NT2/D1 (cell line): ENCODE measurements at places on chromosomes 16 and 17.

DNA sequence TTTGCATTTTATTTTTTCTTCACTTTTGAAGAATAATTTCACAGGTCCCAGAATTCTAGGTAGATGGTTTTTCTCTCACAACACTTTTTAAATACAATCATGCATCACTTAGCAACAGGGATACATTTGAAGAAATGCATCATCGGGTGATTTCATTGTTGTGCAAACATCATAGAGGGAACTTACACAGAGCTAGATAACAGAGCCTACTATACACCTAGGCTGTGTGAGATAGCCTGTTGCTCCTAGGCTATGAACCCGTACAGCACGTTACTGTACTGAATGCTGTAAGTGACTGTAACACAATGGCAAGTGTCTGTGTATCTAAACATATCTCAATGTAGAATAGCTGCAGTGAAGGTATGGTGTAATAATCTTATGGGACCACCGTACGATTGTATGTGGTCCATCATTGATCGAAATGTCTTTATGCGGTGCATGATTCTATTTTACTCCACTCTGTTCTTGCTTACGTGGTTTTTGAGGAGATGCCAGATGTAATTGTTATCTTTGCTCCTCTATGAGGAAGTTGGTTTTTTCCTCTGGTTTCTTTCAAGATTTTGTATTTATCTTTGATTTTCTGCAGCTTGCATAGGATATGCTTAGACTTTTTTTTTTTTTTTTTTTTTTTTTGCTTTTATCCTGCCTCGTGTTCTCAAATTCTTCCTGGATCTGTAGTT lies 35.5 kb upstream of the TMEM92 start:
- no peak for DNase-seq

DNA sequence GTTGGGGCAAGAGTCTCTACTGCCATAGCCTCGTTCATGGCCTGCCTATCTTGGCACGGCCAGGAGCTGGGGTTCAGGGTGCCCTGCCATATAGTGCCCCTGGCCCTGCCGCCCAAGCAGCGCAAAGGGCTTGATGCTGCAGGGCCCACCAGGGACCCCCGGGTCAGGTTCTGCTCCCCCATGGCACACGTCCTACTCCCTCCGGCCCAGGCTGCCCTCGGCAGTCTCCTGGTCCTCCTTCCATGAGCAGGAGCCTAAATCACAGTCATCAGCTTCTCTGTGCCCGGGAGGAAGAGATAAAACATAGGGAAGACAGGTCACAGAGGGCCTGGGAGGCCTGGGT lies 55.9 kb upstream of the MTSS2 start:
- DNase-seq: no peak

GRCh38 chr17:38428643-38429371 lies 543 bp downstream of the ARHGAP23 start:
- DNase-seq: no peak

DNA sequence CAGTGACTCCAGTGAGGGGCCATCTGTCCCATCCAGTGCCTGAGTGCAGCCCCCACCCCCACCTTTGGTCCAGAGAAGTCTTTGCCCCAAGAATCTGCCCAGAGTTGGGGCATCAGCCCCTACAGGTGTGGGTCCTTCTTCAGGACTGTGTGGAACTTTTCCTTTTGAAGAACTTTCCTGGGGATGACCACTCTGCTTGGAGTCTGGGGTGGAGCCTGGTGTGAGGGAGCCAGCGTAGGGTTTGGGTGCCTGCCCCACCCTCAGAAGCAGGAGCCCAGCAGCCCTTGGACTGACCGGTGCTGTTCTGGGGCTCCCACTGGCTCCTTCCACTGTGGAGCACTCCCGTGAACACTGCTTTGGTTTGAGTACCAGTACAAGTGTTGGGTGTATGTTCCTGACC lies 19.3 kb downstream of the MPRIP start:
- DNase-seq: no peak

DNA sequence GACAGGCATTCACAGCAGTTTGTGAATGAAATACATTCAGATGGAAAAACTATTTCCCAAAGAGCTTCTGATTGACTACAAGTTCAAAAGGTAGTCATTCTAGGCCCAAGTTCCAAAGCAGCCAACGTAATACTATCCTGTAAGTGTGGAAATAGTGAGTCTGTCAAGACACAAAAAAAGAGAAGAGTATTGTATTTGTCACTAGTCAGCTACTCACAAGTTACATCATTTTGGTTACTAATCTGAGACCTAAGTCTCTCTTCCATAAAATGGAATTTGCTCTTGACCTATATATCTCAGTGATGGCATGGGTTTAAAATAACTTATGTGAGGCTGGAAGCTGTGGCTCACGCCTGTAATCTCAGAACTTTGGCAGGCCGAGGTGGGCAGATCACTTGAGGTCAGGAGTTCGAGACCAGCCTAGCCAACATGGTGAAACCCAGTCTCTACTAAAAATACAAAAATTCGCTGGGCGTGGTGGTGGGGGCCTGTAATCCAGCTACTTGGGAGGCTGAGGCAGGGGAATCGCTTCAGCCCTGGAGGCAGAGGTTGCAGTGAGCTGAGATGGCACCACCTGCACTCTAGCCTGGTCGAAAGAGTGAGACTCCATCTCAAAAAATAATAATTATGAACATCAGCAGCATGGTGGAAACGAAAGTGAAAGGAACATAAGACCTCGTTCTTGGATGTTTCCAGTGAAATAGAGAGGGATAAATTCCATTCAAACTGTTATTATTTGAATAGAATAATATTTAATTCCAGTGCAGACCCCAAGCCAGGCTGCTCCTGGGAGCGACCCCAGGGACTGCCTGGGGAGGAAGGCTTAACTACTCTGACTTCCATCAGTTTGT lies 2.9 kb downstream of the CMC2 start:
- no peak for DNase-seq

DNA sequence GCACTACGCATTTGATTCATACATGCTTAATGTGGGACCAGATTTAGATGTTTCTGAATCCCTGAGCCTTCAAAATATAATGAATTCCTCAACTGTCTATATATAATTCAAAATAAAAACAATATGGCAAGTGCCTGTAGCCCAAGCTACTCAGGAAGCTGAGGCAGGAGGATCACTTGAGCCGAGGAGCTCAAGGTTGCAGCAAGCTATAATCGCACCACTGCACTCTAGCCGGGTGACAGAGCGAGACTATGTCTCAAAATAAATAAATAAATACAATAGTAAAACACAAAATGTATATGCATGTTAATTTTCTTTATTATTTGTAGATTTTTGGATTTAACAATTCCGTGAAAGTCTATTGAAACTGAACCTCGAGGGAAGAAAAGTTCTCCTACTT lies 50.6 kb upstream of the IRX6 start:
- DNase-seq: no peak

GRCh38 chr17:77297693-77298666 lies 157.2 kb downstream of the SEC14L1 start:
- no peak for DNase-seq

GRCh38 chr16:25143928-25144327 lies 32.4 kb downstream of the LCMT1 start:
- no peak for DNase-seq

DNA sequence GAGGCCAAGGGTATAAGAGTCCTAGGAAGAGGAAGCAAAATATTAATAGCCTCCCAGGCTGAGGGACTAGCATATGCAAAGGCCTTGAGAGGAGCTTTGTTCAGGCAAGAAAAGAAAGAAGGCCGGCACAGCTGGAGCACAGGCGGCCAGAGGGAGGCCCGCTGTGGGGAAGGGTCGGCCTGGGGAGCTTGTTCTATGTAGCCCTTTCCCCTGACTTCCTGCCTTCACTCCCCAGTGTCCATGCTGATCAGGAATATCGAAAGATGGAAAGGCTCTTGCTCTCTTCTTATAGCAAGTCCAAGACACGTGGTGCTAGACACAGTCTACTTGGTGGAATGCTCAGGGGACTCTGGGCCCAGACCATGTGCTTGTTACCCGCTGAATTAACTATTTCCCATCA lies 27.4 kb upstream of the HAS3 start:
- peak; percentile 54 for DNase-seq

DNA sequence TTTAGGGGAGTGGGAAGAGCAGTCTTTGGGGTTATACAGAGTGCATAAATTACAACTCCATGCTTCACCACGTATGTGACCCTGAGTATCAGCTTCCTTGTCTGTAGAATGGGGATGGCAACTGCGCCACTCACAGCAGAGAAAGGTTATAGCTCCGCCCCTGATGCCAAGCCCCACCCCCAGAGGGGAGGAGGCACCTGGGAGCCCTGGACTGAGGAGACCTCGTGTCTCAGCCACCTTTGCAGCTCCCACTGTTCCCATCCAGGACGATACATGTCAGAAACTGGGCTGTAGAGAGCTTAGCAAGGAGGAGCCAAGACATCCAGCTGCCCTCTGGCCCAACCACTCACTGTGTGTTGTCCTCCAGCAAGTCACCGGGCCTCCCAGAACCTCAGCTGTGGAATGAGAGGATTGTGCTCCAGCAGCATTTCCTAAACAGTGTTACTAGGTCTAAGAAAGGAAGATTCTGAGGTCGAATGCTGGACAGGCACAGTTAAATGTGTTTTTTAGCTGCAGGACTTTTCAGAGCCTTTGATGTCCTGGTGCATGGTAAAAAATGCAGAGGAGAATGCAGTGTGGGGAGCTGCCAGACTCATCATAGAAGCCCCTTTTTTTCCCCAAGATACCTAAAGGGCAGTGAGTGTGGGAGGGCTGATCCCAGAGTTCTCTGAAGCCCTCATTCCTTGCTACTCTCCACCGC lies 49.4 kb downstream of the BEAN1 start:
- no peak for DNase-seq

- no peak for DNase-seq
These were observed 69.3 kb downstream of the ABCC1 start for GRCh38 chr16:16018705-16019104.

- no peak for DNase-seq
These were observed 38.5 kb downstream of the CTU2 start for GRCh38 chr16:88744577-88745521.

GRCh38 chr16:88373927-88374492 lies 8.7 kb upstream of the ZNF469 start:
- no peak for DNase-seq

GRCh38 chr16:5649762-5650743 lies 552.5 kb upstream of the EEF2KMT start:
- DNase-seq: no peak

- DNase-seq: no peak
These were observed 16.9 kb upstream of the RNF213 start for GRCh38 chr17:80243526-80244433.

DNA sequence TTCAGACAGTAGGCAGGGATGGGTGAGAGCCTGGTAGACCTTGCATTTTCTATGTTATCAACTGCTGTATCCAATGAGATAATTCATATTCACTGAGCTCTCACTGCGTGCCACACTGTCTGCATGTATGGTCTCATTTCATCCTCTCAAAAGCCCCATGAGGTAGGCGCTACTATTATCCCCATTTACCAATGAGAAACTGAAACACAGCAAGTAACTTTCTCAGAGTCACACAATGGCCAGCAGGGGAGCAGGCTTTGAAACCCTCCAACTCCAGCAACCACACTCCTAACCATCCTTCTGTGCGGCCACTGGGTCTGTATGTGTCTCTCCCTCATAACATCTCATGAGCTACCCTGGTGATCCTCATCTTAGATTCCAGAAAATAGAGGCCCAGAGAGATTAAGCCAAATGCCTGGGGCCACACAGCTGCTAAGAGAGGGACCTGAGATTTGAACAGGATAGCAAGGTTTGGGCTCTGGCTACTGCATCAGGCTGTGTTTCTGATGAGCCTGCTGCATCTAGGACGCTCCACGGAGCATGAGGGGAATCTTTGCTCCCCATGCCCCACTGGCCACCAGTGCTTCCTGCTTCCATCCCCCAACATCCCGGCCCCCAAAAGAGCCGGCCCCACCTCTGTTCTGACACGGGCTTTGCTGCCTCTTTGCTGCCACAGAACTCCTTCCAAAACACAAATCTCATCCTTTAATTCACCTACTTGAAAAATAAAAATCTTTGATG lies 3.2 kb downstream of the CCR7 start:
- DNase-seq: no peak

GRCh38 chr17:10624969-10625368 lies 32.1 kb downstream of the MYH3 start:
- no peak for DNase-seq

DNA sequence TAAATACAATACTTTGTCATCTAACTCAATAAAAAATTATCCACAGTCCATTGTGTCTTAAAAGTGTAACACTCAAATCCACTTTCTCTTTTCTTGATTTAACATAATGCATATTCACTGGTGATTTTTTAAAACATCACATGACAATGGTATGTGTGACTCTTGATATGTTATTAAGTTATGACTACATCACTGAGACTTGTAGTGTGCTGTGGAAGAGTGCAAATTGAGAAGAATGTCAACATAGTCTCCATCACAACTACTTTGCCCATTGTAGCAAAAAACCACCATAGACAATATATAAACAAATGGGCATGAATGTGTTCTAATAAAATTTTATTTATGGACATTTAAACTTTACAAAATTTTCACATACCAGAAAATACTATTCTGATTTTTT lies 380.7 kb upstream of the PMFBP1 start:
- no peak for DNase-seq

DNA sequence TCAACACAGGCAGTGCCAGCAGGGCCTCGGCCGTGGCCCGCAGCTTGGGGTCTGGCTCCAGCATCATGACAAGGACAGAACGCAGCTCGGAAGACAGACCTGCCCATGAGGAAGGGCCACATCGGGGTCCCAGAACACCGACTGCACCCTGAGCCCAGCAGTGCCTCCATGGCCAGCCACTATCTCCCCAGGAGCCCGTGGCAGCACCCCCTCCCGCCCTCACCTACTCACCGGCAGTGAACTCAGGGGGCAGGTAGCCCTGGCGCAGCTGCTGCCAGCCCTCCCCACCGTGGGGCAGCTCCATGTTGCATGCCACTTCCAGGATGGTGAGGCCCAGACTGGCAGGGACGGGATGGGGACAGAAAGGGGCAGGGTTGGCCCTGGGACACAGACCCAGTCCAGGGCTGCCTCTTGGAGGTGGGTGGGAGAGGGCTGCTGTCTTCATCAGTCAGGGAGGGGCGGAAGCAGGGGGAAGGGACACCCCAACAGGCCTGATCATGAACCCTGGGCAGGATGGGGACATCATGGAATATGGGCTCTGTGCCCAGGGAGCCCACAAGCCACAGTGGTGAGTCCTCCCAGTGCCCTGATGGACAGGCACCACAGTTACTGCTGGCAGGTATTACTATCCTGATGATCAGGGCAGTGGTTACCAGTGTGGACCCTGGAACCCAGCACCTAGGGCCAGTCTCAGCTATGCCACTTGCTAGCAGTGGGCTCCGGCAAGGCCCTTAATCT lies 5.3 kb downstream of the PAQR4 start:
- DNase-seq: no peak
